ENCODE measurements at places on chromosomes 4 and X. TPM values are rescaled to one million over a fixed set of nuclear protein-coding genes. Genes with fewer than 3 reads are reported as not detected.

Gene GIMD1
- total RNA-seq, result not detected

Gene SLC25A43
- 13.4 TPM for total RNA-seq

Gene UCP1
- total RNA-seq, result not detected

Gene OTC
- not detected for total RNA-seq

Gene PALLD
- total RNA-seq, result 19.3 TPM

Gene GLUD2
- 2.9 TPM for total RNA-seq

Gene GJB1
- not detected for total RNA-seq

GRCh38 chr4:99314211-99314610 lies 7.0 kb downstream of the ADH1B start:
- DNase-seq, result no peak

- DNase-seq, result no peak
Observed at GRCh38 chr4:41196633-41197332, 17.6 kb downstream of the APBB2 start.

GRCh38 chr4:16227462-16227868 lies 1.2 kb upstream of the TAPT1 start:
- DNase-seq, result no peak

- DNase-seq, result no peak
Observed at GRCh38 chrX:38347136-38347535, 5.3 kb upstream of the OTC start.

GRCh38 chr4:71992571-71993312 lies 39.1 kb upstream of the NPFFR2 start:
- no peak for DNase-seq

DNA sequence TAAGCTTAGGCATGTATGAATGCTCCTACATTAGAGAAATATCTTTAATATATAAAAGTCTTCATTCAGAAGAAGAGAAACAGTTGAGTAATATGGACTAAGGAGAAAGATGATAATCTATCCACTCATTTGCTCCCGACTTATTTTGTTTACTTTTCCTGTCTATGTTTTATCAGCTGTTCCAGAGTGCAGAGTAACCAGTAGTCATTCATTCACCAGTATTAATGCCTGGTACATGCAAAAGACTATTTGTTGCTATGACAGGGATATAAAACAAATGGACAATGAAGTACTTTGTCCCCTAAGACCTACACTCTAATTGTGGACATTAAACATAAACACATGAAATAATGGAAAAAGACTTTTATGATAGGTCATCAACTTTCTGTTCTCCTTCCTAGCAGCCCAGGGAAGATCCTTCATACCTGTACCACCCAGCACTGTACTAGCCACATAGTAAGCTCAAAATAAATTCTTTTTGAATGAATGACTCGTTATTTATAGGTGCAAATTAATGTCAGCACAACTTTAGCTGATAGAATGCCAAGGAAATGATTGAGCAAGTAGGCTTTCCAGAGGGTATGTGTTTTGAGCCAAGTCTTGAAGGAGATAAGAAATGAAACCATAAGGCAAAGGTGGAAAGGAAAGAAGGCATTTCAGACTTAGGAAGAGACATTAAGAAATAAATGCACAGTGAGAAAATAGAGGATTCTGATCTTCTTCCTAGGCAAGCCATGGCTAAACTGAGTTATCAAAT lies 45.0 kb upstream of the IL13RA1 start:
- DNase-seq, result no peak

- no peak for DNase-seq
Observed at GRCh38 chrX:150841456-150842197, 56.8 kb downstream of the CD99L2 start.

GRCh38 chr4:100469555-100469954 lies 48.3 kb downstream of the EMCN start:
- DNase-seq, result no peak

DNA sequence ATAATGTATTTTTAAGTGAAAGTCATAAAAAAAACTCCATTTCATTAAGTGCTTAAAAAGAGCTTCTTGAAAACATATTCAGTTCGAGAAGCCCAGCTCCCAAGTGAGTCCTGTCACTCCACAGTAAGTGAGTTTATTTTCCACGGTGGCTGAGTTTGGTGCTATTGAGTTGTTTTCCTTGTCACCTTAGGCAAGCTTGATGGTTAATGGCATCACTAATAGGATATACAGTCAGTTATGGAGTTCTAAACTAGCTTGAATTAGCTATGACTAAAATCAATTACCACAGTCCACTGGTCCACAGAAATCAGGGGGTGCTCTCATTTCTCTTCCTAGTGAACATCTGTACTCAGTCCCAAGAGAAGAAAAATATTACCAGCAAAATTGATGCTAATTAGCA lies 1526.2 kb upstream of the IGFBP7 start:
- DNase-seq, result no peak

DNA sequence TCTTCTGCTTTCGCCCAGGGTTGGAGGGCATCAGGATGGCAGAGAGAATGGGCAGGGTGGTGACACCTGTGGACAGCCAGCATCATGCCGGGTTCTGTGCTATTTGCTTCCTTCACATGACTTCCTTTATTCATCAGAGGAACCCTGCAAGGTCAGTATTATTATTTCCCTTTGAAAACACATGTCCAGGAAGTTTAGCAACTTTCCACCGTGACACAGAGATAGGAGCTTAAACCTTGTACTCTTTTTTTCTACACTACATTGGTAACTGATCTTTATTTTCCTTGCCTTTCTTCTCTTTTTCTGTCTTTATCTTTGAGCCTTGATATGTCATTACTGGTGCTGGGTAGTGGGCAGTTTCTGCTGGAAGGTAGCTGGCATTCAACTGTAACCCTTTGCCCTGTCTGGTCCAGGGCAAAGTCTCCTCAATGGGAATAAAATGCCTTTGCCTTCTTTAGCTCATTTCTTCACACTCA lies 5.0 kb upstream of the MGST2 start:
- DNase-seq, result no peak

GRCh38 chr4:102390438-102390837 lies 45.2 kb upstream of the SLC39A8 start:
- no peak for DNase-seq

DNA sequence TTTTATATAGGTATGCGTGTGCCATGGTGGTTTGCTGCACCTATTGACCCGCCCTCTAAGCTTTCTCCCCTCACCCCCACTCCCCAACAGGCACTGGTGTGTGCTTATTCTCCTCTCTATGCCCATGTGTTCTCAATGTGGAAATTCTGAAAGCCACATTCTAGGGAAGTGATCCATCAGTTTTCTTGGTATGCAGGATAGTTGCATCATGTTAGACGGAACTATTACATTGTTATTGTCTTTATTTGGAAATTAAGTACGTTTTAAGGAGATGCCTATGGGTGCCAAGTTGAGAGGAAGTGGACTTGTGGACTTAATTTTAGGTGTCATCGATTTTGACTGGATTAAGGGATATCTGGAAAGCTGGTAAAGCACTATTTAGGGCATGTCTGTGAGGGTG lies 204.6 kb downstream of the RBM46 start:
- no peak for DNase-seq

GRCh38 chr4:7311205-7311604 lies 118.9 kb downstream of the SORCS2 start:
- no peak for DNase-seq

DNA sequence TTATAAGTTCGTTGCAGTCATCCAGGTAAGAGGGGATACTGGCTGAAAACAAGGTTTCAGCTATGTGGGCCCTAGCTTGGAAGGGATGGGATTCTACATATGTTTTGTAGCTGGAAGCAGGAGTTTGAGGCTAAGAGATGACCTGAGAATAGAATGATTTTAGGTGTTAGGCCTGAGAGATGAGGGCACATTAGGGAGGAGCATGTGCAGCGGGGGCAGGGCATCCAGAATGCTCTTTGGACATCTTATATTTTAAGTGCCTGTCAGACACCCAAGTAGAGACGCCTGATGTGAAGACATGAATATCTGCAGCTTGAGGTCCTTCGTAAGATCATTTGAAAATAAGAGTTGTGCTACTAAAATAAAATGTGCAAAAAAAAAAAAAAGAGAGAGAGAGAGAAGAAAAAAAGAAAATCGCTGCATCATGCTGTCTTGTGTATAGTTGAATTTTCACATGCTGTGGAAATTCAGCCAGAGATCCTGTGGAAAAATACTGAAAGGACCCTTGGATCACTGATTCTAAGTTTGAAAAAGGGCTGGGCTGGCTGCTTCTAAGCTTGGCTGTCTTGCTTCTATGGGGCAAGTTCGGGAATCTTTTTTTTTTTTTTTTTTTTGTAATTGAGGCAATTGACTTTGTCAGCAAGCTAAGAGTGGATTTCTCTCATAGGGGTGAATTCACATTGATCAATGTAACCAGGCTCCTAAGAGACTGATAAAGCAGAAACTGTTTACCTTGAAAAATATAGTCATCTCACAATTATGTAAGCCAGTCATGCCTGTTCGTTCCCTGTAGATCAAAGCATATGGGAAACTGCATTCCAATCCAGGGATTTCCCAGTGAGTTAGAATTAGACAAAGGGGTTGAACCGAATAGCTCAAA lies 341.0 kb upstream of the GATB start:
- DNase-seq, result no peak

- no peak for DNase-seq
Observed at GRCh38 chrX:83504721-83505479, 3.2 kb upstream of the POU3F4 start.

DNA sequence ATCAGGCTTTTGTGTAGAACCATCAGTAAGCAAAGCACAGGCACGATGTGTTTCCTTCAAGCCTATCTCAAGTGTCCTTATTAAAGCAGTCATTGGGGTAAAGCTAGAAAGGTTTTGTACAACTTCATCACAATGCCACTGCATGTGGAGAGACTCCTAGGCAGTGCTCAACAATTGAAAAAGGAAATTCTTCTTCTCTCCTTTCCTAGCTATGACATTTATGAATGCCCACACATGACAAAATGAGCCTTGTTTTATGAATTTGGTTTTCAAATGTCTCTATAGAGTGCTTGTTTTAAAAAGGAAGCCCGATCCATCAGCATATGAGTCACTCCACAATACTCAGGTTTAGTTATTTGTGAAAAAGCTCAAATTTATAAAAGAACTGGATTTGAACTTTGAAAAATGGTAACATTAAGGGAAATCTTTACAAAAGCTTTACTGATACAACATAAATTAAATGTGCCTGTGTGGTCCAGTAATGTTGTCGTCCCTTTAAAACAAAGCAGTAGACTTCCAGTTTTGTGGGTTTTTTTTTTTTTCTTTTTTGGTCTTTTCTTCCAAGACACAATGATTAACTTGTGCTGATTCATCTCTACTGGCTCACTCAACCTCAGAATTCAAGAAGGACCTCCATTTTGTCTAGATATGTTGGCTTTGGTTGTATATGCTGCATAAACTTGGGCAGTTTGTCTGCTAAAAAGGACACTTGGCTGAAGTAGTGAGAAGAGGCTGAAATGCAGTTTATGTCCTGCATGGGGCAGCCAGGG lies 273.8 kb downstream of the GASK1B start:
- DNase-seq, result no peak

GRCh38 chr4:148850257-148850995 lies 408.2 kb upstream of the NR3C2 start:
- no peak for DNase-seq

- DNase-seq, result no peak
Observed at GRCh38 chrX:134431894-134432293, 28.1 kb upstream of the HPRT1 start.

DNA sequence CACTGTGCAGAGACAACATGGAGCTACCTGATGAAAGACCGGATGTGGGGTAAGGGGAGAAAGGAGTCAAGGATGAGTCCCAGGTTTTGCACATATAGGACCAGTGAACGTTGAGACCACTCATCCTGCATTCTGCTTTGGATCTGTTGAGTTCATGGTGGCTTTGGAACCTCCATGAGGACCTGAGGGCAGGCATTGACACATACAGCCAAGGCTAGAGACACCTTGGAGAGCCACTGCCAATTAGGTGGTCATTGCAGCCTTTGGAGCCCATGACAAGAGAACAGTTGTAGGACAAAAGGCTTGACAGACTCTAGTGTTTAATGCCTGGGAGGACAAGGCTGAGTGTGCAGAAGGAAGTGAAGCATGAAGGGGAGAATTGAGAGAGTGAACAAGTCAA lies 87.9 kb downstream of the STK32B start:
- DNase-seq, result no peak

DNA sequence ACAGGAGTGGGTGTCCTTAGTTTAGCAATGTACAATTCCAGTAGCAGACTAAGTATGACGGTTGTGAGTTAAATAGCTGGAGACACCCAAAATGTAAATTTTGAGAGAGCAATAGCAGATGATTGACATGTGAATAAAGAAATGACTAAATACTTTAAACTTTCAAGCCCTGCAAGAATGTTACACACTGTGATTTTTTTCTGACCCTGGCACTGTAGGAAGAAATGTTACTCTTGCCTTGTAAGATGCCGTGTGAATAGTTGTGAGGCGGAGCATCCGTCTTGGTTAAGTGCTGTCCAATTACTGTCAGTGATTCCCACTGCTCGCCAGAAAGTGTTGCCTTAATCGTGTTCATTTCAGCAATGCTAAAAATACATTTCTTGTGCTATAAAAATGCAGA lies 1248.1 kb downstream of the RAPGEF2 start:
- no peak for DNase-seq

DNA sequence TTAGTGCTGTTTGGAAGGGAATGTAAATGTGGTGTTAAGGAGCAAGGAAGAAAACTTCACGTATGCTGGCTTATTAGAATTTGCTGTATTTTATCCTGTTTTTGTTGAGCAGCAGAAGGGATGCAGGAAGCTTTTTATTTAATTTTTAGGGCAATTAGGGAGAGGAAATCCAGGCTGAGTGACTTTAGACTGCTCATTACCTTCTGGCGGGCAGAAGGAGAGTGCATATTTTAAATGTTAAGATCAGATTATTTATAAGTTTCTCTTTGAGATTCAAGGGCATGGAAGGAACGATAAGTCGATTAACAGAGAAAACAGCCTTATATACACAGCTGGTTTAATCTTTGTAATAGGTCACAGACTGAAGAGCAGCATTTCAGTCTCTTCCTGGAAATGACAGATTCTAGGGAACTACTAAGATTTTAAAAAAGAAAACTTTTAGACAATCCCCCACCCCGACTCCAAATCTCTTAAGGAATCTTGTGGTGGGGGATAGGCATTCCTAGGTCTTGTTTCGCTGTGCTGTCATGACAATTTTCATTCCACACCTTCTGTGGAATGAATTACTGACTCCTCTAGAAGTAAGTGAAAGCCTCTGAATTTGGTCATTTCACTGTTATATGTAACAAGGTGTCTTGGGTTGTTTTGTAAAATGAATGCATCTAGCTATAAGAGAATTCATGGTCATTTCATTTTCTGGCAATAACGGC lies 402.5 kb downstream of the RAPGEF2 start:
- no peak for DNase-seq

GRCh38 chr4:5266991-5267390 lies 215.7 kb downstream of the STK32B start:
- DNase-seq, result no peak

All from activated T-helper 2 cell treated with anti-CD3 and anti-CD28 coated beads, Interferon-gamma antibody, Interleukin-2, Interleukin-4, amounts not matched to agents 10 μg/mL and 5 μg/mL and 100 μg/mL, durations not matched to agents 14 hours and 24 hours and 36 hours (primary cell).